ENCODE measurements at places on chromosomes 1 and 21.

DNA sequence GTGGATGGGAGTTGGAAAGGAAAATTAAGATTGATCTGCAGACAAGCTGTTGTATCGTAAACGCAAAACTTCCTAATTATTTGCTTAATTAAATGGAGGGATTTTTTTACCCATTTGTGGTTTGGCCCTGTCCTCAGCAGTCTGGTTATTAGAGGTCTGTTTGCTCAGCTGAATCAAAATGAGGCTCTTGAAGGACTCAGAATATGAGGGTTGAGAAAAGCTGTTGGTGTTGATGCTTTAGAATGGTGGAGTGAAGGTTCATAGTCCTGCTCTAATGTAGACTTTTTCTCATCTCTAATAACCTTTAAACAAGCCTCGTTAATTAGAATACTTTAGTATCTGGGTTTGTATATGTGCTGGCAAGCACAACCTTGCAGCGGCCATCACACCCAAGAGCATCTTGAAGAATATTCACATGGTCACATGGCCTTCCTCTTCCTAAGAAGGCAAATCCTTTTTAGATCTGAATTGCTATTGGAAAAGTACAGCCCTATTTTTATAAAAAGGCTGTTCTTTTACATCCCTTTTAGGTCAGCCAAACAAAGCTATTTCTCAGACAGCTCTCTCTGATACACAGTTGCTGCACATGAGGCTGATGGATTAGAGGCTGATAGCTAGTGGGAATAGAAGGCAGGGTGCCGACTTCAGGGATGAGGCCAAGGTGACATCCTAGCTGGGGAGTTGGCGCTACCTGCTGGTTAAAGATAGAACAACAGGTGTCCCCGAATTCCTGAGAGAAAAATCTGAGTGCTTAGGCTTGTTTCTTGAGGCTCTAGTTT lies 53.8 kb downstream of the MACF1 start:
- DNase-seq = peak; percentile 57

GRCh38 chr1:8302081-8302956 lies 15.6 kb upstream of the SLC45A1 start:
- DNase-seq = no peak

DNA sequence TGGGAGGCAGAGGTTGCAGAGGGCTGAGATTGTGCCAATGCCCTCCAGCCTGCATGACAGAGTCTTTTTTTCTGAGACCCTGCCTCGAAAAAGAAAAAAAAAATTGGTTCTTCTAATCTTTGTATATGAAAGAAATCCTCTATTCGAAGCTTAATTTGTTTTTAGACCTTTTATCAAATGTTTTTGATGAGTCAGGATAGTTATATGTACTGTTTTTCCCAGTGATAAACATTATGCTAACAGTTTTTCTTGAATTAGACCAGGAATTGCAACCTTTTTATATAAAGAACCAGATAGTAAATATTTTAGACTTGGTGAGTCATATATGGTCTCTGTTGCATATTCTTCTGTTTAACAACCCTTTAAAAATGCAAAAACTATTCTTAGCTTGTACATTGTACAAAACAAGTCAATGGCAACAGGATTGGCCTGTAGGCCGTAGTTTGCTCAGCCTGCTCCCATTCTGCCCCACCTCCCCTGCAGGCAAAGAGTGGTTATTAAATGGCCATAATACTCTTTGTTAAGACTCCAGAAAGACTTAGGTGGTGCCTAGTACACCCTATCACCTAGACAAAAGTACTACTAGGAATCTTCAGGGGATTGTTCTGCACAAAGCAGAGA lies 45.2 kb downstream of the LYST start:
- no peak for DNase-seq

GRCh38 chr1:183611021-183611420 lies 20.8 kb upstream of the NCF2 start:
- DNase-seq = no peak

- DNase-seq = no peak
Measured at GRCh38 chr1:166915042-166915441, 39.0 kb upstream of the TADA1 start.

GRCh38 chr1:9300573-9300972 lies 7.9 kb downstream of the SPSB1 start:
- no peak for DNase-seq

GRCh38 chr1:116112388-116113140 lies 1.4 kb downstream of the MAB21L3 start:
- DNase-seq = no peak

- no peak for DNase-seq
Measured at GRCh38 chr21:39175154-39175553, 8.1 kb downstream of the PSMG1 start.

Measured in A172 (cell line).